Nephron progenitor cell (in vitro differentiated cells): ENCODE measurements at places on chromosomes 7 and 10.

DNA sequence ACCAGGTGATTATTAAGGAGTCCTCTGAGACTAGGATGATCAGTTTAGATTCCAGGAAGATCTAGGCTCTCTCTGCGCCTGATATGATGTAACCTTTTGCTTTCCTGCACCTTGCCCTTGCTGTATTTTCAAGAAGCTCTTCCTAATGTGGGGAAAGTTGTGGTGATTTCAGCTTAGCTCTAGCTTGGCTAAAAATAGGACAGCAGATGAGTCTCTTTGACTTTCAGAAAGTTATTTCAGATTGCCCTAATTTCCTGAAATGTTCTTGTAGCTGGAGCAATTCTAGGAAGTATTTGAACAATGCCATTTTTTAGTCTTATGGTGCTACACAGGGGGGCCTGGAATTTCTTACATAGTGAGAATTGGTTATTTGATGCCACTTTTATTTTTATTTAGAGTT is 3.8 kb downstream of the LCOR start:
- H3K36me3 ChIP-seq, result peaks cover 46% of the 10 kb centered on the region
- H3K27me3 ChIP-seq, result peaks cover 4% of the 10 kb centered on the region
- no peak for DNase-seq
- H3K4me1 ChIP-seq, result peaks cover 42% of the 10 kb centered on the region
- H3K4me3 ChIP-seq, result peak overlapping the region; percentile 99

- H3K36me3 ChIP-seq, result peaks cover 71% of the 10 kb centered on the region
- no peak overlapping the region for H3K4me3 ChIP-seq
- no peak overlapping the region for H3K27ac ChIP-seq
- H3K4me1 ChIP-seq, result no peaks in the 10 kb centered on the region
These were observed 14.4 kb downstream of the PDIA4 start for GRCh38 chr7:149013876-149014275.

DNA sequence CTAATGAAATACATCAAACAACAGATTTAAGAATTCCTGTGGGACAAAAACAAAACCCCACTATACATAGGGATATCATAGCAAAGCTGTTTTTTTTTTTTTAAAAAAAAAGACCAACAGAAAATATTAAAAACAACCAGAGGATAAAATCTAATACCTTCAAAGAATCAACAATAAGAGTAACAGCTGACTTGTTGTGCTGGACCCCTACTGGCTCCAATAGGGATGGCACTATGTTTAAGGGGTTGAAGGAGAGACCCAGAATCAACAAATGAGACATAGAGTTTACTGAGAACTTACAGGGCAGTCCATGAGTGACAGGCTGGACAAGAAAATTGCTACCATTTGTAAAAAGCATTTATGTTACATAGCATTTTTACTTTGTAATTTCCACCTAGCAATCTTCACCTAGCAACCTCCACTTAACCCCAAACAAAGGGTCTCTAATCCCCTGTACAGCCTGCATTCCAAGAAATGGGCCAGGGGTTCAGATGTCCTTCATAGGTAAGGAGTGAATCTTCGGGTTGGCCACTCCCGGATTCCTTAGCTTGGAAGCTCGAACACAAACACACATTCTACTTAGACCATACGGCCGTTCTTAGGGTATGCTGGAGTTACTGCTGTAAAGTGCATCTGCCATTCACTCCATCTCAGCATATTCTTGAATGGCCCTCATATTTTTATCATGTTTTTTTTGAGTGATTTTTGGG is 25.8 kb downstream of the ASZ1 start:
- no peak for DNase-seq
- no peaks in the 10 kb centered on the region for H3K4me1 ChIP-seq
- no peaks in the 10 kb centered on the region for H3K27me3 ChIP-seq
- no peaks in the 10 kb centered on the region for H3K36me3 ChIP-seq
- H3K27ac ChIP-seq, result no peak overlapping the region

GRCh38 chr10:84184517-84184916 is 9.8 kb upstream of the CDHR1 start:
- H3K27me3 ChIP-seq, result no peaks in the 10 kb centered on the region
- no peak overlapping the region for H3K4me3 ChIP-seq
- H3K4me1 ChIP-seq, result no peaks in the 10 kb centered on the region
- no peak overlapping the region for H3K27ac ChIP-seq
- no peak for DNase-seq

DNA sequence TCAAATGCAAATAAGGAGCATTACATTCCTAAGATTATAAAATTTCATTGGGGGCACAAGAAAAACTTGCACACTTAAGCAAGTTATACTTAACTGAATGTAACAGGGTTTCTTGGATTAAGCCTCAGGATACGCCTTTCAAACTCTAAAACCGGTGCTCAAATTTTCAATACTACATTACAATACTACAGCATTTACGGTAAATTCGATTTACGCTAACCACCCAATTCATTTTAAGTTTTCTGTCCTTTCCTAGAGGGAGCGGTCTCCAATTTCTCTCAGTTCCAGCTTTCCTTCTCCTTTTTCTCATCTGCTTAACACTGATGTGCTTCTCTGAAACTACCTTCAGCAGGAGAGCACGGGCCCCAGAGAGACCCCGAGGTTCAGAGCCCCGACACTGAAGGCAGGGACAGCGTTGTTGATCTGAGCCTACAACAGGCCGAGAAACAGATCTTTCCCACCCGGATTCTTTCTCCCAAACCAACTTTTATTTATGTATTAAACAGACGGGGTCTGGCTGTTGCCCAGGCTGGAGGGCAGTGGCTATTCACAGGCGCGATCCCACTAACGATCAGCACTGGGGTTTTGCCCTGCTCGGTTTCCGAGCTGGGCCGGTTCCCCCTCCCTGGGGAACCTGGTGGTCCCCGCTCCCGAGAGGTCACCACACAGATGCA is 798 bp downstream of the ZNF425 start:
- H3K4me1 ChIP-seq, result peaks cover 32% of the 10 kb centered on the region
- DNase-seq, result no peak
- peak overlapping the region; percentile 94 for H3K4me3 ChIP-seq
- H3K27ac ChIP-seq, result peak overlapping the region; percentile 98
- peaks cover 3% of the 10 kb centered on the region for H3K27me3 ChIP-seq

DNA sequence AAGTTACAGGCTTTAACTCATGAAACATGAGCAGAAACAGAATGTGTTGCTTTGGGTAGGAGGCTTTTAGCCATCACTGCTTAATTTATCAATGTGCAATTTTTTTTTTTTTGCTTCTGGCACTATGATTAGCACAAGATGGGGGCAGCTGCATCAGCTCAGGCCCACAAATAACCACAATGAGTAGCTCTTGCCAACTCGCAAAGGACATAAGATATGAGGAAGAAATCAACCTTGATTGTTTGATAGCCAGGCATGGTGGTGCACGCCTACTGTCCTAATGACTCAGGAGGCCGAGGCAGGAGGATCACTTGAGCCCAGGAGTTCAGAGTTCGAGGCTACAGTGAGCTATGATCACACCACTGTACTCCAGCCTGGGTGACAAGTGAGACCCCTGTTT is 12.3 kb downstream of the NOD1 start:
- H3K4me3 ChIP-seq, result no peak overlapping the region
- H3K36me3 ChIP-seq, result no peaks in the 10 kb centered on the region
- DNase-seq, result no peak
- peak overlapping the region; percentile 86 for H3K27ac ChIP-seq

GRCh38 chr10:124088915-124089314 is 4.5 kb downstream of the CHST15 start:
- no peak overlapping the region for H3K4me3 ChIP-seq
- H3K4me1 ChIP-seq, result peaks cover 59% of the 10 kb centered on the region
- no peaks in the 10 kb centered on the region for H3K36me3 ChIP-seq

- peaks cover 41% of the 10 kb centered on the region for H3K27me3 ChIP-seq
- no peak overlapping the region for H3K27ac ChIP-seq
- peaks cover 7% of the 10 kb centered on the region for H3K36me3 ChIP-seq
- no peak for DNase-seq
- H3K4me3 ChIP-seq, result no peak overlapping the region
These were observed 46.4 kb upstream of the NKX6-2 start for GRCh38 chr10:132832186-132832969.

DNA sequence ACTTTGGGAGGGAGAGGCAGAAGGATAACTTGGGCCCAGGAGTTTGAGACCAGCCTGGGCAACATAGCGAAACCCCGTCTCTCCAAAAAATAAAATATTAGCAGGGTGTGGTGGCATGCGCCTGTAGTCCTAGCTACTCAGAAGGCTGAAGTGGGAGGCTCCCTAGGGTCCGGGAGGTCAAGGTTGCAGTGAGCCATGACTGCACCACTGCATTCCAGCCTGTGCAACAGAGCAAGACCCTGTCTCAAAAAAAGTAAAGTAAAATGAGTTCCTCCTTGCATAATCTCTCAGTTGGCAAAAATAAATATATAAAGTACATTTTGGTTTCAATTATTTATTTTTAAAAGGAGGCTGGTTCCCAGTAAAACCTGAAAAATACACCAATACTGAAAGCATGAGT is 11.8 kb downstream of the NANOS1 start:
- peak overlapping the region; percentile 39 for H3K27ac ChIP-seq
- peaks cover 5% of the 10 kb centered on the region for H3K27me3 ChIP-seq
- H3K4me1 ChIP-seq, result peaks cover 33% of the 10 kb centered on the region
- DNase-seq, result peak; percentile 44

DNA sequence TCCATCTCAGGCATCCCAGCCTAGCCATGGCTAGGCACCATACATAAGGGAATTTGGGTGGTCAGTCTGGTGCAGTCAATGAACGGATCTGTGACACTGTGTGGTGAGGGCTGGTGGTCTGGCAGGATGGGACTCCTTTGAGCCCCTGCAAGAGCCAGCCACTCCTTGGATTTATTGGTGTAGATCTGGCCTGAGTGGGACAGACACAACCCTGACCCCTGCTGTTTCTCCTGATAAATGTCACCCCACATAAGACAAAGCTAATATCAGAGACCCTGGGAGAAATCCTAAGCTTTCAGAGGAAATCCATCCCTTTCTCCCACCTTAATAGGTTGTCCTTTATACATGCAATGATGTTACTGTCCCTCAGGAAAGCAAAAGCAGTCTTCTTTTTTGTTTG is 2.3 kb downstream of the FBXO24 start:
- H3K4me3 ChIP-seq, result peak overlapping the region; percentile 77
- peak overlapping the region; percentile 77 for H3K27ac ChIP-seq
- H3K4me1 ChIP-seq, result peaks cover 76% of the 10 kb centered on the region

GRCh38 chr10:44382131-44382858 is 2.6 kb downstream of the CXCL12 start:
- H3K36me3 ChIP-seq, result peaks cover 34% of the 10 kb centered on the region
- peaks cover 60% of the 10 kb centered on the region for H3K4me1 ChIP-seq
- DNase-seq, result peak; percentile 29
- H3K27me3 ChIP-seq, result peaks cover 44% of the 10 kb centered on the region
- no peak overlapping the region for H3K27ac ChIP-seq

GRCh38 chr10:35203745-35204144 is 77.1 kb downstream of the CREM start:
- no peaks in the 10 kb centered on the region for H3K27me3 ChIP-seq
- no peak for DNase-seq
- peaks cover 4% of the 10 kb centered on the region for H3K4me1 ChIP-seq
- H3K27ac ChIP-seq, result no peak overlapping the region
- H3K4me3 ChIP-seq, result no peak overlapping the region

DNA sequence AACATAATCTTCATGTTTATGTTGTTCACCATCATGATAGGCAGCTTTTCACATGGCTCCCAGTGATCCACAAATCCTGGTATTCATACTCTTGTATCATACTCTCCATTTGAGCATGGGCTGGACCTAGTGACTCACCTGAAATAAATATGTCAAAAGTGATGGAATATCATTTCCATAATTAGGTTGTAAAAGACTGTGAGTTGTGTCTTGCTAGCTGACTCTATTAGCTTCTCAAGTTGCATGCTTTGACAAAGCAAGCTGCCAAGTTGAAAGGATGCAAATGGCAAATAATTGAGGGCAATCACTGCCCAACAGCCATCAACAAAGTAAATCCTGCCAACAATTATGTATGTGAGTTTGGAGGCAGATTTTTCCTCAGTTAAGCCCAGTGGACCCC is 300.4 kb downstream of the AHR start:
- no peak overlapping the region for H3K4me3 ChIP-seq
- H3K36me3 ChIP-seq, result no peaks in the 10 kb centered on the region
- no peak overlapping the region for H3K27ac ChIP-seq
- no peaks in the 10 kb centered on the region for H3K27me3 ChIP-seq

GRCh38 chr7:840001-840600 is 7.8 kb downstream of the SUN1 start:
- no peak overlapping the region for H3K27ac ChIP-seq
- no peak overlapping the region for H3K4me3 ChIP-seq
- H3K36me3 ChIP-seq, result peaks cover 69% of the 10 kb centered on the region
- H3K27me3 ChIP-seq, result no peaks in the 10 kb centered on the region
- DNase-seq, result no peak

GRCh38 chr10:122478971-122479370 is 17.6 kb downstream of the HTRA1 start:
- DNase-seq, result no peak
- H3K36me3 ChIP-seq, result peaks cover 7% of the 10 kb centered on the region
- no peak overlapping the region for H3K27ac ChIP-seq
- peaks cover 12% of the 10 kb centered on the region for H3K27me3 ChIP-seq

DNA sequence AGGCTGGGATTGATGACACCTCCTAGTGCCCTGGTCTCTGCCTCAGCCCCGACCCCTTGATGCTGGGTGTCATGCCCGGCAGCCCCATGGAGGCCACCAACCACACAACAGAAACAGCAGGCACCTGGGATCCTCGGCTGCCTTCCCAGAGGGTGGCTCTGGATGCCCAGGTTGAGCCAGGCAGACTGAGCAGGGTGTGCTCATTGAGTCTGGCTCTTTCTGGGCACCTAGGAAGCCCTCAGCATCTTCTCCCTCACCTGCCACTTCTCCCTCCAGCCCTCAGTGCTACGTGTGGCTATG is 484.5 kb upstream of the MGMT start:
- H3K36me3 ChIP-seq, result no peaks in the 10 kb centered on the region
- peaks cover 3% of the 10 kb centered on the region for H3K27me3 ChIP-seq
- no peak for DNase-seq
- no peaks in the 10 kb centered on the region for H3K4me1 ChIP-seq
- H3K27ac ChIP-seq, result no peak overlapping the region
- no peak overlapping the region for H3K4me3 ChIP-seq

DNA sequence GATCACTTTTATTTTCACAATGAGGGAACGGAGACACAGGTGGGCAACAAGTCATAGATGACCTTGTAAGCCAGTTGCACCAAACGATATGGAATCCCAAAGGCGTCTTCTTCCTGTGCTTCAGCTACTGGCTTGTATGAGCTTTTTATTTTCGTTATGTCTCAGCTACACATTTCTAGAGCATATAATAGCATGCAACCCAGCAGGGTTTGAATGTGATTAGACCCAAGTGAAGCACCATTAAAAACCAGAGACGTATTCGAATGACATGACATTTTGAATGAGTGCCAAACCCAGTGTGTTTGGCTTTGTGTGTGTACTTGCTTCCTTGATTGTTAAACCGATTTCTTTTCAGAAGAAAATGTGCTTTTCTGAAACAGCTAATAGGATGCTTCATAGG is 963.2 kb upstream of the CELF2 start:
- DNase-seq, result no peak
- no peak overlapping the region for H3K4me3 ChIP-seq
- H3K27me3 ChIP-seq, result no peaks in the 10 kb centered on the region
- no peaks in the 10 kb centered on the region for H3K36me3 ChIP-seq
- no peak overlapping the region for H3K27ac ChIP-seq
